ENCODE measurements at places on chromosomes 1 and 21.
A peak's percentile ranks its signal among the peaks of the same experiment; 100 is the strongest.

DNA sequence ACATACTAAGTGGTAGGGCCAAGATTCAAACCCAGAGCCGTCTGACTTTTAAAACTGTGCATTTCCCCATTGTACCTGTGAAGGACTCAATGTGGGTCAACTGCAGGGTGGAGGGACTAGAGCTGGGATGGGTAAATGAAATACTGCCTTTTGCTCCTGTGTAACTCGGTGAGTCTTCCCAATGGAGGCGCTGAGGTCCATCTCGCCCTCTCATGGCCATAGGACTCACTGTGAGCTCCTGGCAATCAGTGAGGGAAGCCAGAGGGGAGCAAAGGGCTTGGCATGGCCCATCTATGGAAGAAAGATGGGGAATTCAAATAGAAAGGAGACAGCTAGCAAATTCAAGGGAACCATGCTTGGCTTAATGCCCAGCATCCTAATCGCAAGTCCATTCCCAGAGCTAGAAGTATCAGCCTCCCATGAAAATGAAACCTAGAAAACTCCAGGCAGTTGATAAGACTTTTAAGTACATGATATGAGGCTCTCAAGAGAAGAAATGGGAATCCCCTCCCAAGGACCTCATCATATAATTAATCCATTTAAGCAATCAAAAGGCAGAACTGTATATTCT lies 25.4 kb upstream of the CGN start:
- no peak for DNase-seq

GRCh38 chr1:198179556-198179981 lies 22.8 kb downstream of the NEK7 start:
- DNase-seq: no peak

- DNase-seq: no peak
These were observed 289.1 kb downstream of the PTBP2 start for GRCh38 chr1:97010566-97011264.

- DNase-seq: no peak
These were observed 36.5 kb upstream of the LRRC3 start for GRCh38 chr21:44418876-44419230.

DNA sequence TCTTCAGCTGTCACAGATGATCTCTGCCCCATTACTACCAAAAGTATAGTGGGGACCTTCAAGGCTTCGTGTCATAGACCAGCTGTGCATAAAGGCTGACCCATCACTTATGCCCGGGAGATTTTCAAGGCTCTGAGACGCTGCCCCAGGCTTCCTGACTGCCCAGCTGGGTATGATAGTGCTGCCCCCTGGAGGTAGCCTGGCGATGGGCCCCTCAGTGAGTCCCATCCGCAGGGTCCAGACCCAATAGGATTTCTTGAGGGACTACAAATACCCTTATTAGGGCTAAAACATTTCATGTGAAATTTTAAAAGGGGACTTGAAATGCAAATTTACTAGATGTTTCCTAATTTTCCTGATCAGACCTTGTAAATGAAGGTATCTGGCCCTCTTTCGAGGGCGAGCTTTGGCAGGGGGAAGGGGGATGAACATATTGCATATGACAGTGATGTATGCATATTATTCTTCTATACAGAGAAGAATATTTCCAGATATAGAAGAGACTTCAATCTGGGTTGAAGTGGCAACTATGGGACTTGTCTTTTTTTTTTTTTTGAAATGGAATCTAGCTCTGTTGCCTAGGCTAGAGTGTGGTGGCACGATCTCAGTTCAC lies 11.7 kb upstream of the FCMR start:
- peak; percentile 73 for DNase-seq

GRCh38 chr1:44119525-44119924 lies 904 bp downstream of the KLF17 start:
- no peak for DNase-seq

DNA sequence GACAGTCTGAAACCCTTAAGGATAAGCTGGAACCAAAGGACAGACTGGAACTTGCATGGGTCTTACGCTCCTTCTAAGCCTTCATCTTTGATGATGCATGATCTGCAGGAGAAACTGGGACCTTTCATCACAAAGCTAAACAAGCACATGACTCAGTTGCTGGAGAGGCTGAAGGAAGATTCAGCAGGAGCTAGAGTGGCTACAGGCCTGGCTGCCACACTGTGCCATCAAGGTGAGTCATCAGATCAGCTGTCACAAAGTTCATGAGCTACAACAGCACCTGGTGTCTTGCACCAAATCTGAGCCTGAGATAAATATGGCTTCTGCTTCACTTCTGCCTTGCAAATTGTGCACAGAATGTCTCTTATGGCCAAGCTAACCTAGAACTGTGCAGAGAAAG lies 95.5 kb upstream of the MARK1 start:
- no peak for DNase-seq

GRCh38 chr1:35211120-35211414 lies 18.1 kb upstream of the SFPQ start:
- DNase-seq: no peak

DNA sequence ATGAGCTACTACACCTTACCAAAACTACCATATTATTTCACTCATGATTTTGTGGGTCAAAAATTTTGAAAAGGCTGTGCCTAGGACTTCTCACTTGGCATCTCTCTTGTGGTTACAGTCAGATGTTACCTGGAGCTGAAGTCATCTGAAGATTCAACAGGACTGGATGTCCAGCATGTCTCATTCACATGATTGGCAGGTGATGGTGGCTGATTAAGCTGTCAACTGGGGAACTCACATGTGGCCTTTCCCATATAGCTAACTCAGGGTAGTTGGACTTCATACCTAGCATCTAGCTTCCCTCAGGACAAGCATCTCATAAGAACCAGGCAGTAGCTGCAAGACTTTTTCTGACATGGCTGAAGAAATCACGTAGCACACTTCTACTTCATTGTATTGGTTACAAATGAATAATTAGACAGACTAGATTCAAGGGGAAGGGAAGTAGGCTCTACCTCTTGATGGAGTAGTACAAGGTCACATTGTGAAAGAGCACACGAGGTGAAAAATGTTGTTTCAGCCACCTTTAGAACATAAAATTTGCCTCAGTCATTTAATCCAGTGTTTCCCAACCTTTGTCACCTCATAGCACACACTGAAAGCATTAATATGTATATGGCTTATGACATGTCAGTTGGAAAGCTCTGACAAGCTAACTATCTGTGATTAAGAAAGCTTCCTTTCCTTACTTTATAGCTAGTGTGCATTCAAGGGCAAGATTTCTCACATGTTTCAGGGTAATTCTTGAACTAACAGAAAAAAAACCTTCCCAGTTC lies 68.0 kb upstream of the PTGFRN start:
- no peak for DNase-seq

- no peak for DNase-seq
These were observed 12.2 kb downstream of the CRABP2 start for GRCh38 chr1:156692925-156693847.

DNA sequence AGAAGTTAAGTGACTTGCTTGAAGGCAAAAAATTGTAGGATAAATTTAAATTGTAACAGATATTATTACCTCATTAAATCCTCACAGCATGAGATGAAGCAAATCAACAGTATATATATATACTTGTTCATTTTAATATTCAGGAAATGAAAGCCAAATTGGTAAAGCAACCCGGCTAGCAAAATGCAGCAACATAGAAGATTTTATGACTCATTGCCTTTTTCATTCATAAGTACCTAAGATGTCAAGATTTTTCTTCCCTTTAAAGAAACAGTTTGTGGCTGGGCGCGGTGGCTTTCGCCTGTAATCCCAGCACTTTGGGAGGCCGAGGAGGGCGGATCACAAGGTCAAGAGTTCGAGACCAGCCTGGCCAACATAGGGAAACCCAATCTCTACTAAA lies 190.5 kb upstream of the NRIP1 start:
- DNase-seq: no peak

DNA sequence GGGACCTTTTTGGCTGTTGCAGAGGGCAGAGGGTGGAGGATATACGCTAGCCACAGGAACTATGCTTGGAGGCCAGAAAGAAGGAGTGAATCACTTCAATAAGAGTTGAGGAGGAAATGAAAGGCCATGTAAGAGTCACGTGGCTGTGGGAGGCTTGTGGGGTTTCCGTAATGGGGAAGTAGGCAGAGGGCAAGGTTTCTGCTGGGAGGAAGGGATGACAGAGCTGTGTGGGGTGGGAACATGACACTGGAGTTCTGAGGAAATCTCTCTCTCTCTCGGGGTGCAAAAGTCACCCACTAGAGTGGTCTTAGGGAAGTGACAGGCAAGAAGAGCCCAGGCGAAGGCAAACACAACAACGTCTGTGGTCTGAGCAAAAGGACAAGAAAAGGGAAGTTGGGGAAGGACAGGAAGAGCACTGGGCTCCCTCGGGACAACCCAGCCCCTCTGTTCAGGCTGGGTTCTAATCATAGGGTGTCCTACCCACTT lies 3.9 kb upstream of the CD1C start:
- DNase-seq: peak; percentile 72

DNA sequence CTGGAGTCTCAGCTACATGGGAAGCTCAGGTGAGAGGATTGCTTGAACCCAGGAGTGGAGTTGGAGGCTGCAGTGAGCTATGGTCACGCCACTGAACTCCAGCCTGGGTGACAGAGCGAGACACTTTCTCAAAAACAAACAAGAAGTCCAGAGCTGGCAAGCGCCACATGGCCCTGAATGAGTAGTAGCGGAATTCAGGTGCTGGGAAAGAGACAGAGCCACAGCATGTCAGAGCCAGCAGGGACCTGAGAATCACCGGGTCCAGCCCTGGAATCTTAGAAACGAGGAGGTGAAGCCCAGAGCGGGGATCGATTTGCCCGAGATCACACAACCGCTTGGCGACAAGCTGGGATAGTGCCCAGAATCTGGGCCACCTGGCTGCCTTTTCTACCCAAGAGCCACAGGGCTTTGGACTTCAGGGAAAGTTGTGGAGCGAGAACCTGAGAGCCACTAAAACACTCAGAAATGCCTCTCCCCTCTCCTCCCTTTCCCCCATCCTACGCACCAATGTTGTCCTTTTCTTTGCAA lies 9.8 kb downstream of the ARL8A start:
- DNase-seq: no peak

DNA sequence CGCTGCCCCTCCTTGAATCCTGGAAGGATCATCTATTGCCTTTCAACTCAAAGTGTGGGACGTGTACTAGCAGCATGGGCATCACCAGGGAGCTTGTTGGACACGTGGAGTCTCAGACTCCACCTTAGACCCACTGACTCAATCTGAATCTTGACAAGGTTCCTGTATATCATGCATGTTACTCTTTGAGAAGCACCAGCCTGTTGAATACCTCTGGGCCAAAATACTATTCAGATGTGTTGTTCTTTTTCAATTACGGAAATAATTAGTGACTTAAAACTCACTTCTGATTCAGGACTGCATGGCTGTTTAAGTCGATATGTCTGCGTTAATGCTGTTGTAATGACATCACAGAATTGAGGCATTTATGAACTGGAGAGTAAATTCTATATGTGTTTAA lies 70.8 kb downstream of the ST6GALNAC3 start:
- no peak for DNase-seq

DNA sequence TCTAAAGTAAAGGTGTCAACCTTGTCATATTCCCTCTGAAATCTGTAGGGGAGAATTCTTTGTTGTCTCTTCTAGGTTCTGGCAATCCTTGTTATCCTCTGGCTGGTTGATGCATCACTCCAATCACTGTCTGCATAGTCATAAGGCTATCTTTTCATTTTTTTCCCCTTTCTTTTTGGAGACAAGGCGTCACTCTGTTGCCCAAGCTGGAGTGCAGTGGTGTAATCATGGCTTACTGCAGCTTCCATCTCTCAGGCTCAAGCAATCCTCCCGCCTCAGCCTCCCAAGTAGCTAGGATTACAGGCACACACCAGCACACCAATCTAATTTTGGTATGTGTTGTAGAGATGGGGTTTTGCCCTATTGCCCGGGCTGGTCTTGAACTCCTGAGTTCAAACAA lies 12.9 kb downstream of the DPYD start:
- no peak for DNase-seq

GRCh38 chr1:49240709-49241221 lies 464.1 kb upstream of the BEND5 start:
- DNase-seq: no peak

- DNase-seq: no peak
These were observed 185.9 kb upstream of the EDN2 start for GRCh38 chr1:41670217-41670957.

- peak; percentile 60 for DNase-seq
These were observed at the start of gene ST7L for GRCh38 chr1:112618721-112619517. ST7L (minus strand) TSS chr1:112619141; CDS start chr1:112619113, 28 bp downstream.

- DNase-seq: no peak
These were observed 243.4 kb downstream of the KIF26B start for GRCh38 chr1:245398180-245398579.

GRCh38 chr1:85605484-85606413 lies 25.2 kb downstream of the CCN1 start:
- no peak for DNase-seq

GRCh38 chr1:202858331-202858730 lies 30.6 kb downstream of the RABIF start:
- DNase-seq: no peak

DNA sequence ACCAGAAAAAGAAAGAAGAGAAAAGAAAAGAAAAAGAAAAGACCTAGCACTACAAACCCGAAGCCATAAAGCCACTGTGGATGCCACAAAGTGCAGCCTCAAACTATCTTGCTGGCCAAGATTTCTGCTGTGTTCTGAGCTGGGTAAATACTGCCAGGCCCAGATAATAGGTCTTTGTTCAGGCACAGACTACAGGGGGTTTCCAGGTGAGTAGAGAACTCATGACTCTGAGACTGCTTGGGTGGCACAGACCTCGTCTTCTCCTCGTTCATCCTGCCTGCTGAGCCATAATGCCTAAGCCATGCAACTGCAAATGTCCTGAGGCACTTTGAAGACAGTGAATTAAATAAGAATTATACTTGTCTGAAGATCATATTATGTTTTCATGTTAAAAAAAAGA lies 651.8 kb downstream of the LMO4 start:
- DNase-seq: no peak

- no peak for DNase-seq
These were observed 12.2 kb downstream of the NGF start for GRCh38 chr1:115325874-115326273.

- DNase-seq: no peak
These were observed 33.0 kb upstream of the IFI44L start for GRCh38 chr1:78587211-78587610.

DNA sequence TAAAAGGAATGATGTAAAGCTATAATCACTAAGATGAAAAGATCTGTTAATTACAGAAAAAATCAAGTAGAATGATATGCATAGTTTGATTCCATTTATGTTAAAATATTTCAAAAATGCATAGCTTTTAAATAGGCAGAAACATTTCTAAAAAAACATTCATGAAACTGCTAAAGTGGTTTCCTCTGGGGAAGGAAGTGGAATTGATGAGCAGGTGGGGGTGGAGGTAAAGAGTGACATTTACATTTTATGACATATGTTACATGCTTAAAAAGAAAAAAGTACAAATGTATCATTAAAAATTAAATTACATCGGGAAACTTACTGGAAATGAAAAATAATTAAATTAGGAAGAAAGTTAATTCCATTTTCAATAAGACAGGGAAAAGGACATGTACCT lies 42.8 kb upstream of the JAK1 start:
- peak; percentile 8 for DNase-seq

DNA sequence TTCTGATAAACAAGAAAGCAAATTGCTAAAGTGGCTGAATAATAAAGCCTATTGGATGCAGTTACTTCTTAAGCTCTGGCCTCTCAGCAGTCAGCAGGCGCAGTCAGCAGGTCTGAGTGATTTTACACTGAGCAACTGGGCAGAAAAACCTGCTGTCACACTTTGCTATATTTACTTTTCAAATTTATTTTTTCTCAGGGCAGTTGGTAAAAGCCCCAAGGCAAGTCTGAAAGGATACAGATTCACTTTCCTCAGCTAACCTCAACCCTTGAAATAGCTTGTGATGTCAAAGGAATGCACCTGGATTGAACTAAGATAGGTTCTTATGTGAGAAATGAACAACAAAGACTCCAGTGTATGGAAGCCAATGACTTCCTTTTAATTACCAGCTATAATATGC lies 34.0 kb downstream of the ATP5PF start:
- no peak for DNase-seq
